Bladder microvascular endothelial cell (primary cell): ENCODE measurements at places on chromosomes 7 and 10. TPM values are rescaled to one million over a fixed set of nuclear protein-coding genes. Genes with fewer than 3 reads are reported as not detected.

Gene CWF19L1
- 23.2 and 24.9 TPM in 2 replicates for total RNA-seq

Gene CALY
- not detected in 2 replicates for total RNA-seq

Gene OR2A12
- not detected in 2 replicates for total RNA-seq

Gene POM121C
- total RNA-seq = 4.9 and 15.4 TPM in 2 replicates

Gene CEP55
- 28.9 and 47.8 TPM in 2 replicates for total RNA-seq

Gene TMEM120A
- total RNA-seq = 15.2 and 137 TPM in 2 replicates

Gene ETV1
- 2.6 and 4.5 TPM in 2 replicates for total RNA-seq

Gene MGAM2
- not detected in 2 replicates for total RNA-seq

Gene COL26A1
- total RNA-seq = 0.13 TPM in 1 of 2 replicates, not detected in the other

Gene IFIT1B
- total RNA-seq = not detected in 2 replicates
